Adipocyte (in vitro differentiated cells): ENCODE measurements at places on chromosomes 6 and 20.

DNA sequence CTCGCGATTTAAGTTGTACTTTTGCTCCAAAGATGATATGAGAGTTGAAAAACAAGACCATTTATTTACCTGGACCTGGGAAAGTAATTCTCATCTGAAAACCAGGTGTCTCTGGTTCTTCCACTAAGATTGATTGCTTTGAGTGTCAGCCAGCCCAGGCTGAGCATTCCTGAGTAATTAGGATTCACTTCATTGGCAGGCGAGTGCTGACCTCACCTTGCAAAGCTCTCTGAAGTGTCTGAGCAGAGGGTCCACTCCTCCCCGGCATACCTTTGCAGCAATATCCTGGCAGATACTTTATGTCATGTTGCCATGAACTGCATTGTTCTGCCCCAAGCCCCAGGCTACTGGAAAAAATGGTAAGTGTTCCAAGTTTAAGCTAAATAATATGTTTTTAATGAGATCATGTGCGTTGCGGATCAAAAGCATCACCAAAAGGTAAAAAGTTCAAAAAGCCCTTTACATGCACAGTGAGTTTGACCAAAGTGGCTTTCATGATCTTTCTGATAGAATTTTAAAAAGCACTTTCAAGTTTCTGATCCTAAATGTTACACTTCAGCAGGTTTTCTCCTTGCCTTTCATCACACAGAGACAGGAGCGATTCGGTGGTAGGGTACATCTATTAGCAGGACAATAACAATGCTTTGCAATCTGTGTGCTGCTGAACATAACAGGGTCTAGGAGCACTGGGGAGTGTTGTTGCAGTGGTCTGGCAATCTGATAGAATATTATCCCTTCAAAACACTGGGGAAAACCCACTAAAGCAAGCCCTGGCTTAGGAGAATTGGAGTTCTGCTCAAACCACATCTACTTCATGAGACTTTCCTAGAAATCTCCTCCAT lies 127.8 kb upstream of the EEF1E1 start:
- no peak for DNase-seq

- no peak for DNase-seq
Measured at GRCh38 chr6:137352859-137353258, 133.7 kb upstream of the IFNGR1 start.

DNA sequence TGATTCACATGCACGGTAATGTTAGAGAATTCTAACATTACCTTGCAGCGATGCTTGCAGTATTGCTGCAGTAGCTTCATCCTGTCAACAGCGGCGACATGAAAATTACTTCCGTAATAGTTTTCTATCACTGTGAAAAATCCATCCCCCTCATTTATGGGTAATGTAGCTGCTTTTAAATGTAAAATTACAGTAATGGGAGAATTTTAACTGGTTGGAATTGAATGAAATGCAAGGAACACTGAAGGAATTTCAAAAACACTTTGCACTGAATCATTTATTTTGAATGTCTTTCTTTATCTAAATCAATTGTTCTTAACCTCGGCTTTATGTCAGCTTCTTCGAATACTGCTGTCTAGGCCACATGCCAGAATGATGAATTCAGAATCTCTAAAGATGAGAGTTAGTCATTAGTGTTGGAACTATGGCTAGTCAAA lies 102.4 kb upstream of the HIVEP1 start:
- peak; percentile 73 for DNase-seq

GRCh38 chr6:2179950-2180349 lies 65.5 kb downstream of the GMDS start:
- peak; percentile 83 for DNase-seq

- DNase-seq = no peak
Measured at GRCh38 chr20:11376998-11377397, 540.7 kb upstream of the BTBD3 start.

- no peak for DNase-seq
Measured at GRCh38 chr20:1918491-1919165, 23.4 kb downstream of the SIRPA start.

- no peak for DNase-seq
Measured at GRCh38 chr6:125918230-125918629, 38.3 kb upstream of the HINT3 start.

DNA sequence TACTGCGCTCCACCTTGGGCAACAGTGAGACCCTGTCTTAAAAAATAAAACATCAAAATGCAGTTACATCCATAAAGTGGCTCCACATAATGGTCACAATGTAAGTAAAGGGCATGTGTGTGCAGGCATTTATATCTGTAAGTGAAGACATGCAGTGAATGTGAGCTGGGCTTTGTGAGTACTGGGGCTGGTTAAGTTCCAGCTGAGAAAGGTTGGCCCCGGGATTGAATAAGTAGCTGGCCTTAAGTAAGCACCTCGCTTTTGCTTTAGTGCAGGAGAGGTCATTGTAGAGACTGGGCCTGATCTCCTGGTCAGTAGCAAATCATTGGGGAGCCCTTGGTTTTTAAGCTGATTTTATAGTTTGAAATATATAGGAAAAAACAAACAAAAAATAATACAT lies 8.0 kb downstream of the QKI start:
- DNase-seq = no peak

DNA sequence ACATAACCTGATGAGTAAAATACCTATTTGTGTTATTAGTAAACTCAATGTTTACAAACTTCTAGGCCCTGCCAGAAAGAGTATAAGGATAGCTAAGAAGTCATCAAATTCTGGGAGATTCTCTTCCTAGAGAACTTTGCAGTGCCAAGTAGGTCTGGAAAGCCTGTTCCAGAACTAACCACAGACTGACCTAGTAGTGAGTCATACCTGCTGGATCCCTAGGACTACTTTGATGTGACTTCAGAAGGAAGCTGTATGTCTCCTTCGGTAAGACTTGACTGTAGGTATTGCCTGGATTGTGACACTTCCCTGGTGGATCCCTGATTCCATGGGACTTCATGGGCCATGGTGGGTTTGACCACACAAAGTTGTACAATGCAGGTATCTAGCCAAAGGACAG lies 131.7 kb downstream of the DNAH8 start:
- DNase-seq = peak; percentile 8

- no peak for DNase-seq
Measured at GRCh38 chr6:52588710-52589091, 11.8 kb upstream of the TRAM2 start.

GRCh38 chr6:27837625-27838057 lies 74.6 kb downstream of the OR2B2 start:
- peak; percentile 62 for DNase-seq

GRCh38 chr6:43095939-43096338 lies 19.8 kb downstream of the PTK7 start:
- DNase-seq = no peak

DNA sequence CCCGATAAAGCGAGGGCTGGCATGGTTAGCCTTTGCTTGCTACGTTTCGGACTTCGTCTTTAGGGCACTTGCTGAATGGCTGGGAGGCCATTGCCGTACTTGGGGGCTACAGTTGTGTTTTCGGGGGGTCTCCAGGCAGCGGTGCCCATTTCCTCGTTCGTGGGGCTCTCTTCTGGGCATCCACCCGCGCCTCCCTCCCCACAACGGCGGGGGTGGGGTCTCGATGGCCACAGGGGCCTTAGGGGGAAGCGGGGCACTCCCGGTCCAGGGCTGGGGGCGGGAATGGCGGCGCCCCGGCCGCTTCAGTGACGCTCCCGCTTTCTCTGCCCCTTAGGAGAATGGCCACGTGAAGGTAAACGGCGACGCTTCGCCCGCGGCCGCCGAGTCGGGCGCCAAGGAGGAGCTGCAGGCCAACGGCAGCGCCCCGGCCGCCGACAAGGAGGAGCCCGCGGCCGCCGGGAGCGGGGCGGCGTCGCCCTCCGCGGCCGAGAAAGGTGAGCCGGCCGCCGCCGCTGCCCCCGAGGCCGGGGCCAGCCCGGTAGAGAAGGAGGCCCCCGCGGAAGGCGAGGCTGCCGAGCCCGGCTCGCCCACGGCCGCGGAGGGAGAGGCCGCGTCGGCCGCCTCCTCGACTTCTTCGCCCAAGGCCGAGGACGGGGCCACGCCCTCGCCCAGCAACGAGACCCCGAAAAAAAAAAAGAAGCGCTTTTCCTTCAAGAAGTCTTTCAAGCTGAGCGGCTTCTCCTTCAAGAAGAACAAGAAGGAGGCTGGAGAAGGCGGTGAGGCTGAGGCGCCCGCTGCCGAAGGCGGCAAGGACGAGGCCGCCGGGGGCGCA lies 2.4 kb downstream of the MARCKS start:
- peak; percentile 65 for DNase-seq

DNA sequence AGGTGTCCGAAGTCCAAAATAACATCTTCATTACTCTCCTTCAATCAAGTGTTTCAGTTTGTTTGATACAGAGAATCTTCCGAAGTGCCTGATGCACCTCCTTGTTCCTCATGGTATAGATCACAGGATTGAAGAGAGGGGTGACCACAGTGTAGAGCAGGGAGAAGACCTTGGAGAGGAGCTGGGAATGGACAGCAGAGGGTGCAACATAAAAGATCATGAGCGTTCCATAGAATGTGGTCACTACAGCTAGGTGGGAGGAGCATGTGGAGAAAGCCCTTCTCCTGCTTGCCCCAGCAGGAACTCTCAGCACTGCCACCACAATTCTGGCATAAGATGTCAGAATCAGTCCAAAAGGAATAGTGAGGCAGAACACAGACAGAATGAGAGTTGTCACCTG lies 11.9 kb downstream of the OR12D1 start:
- DNase-seq = no peak

DNA sequence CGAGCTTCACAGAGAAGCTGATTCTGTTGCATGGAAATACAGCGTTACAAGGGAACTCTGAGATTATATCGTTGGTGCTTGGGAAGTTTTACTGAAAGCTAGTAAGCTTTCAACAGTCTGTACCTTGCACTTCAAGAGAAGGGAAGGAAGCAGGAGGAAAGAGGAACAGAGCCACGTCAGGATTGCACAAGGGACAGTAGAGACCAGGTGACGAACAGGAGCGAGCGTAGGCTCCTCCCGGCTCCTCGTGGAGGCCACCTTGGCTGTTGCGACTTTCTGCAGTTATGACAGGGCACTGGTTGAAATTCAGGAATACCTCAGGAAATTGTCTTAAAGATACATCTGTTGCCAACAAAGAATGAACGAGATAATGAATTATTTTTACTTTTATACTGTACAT lies 18.8 kb downstream of the RTF2 start:
- no peak for DNase-seq

DNA sequence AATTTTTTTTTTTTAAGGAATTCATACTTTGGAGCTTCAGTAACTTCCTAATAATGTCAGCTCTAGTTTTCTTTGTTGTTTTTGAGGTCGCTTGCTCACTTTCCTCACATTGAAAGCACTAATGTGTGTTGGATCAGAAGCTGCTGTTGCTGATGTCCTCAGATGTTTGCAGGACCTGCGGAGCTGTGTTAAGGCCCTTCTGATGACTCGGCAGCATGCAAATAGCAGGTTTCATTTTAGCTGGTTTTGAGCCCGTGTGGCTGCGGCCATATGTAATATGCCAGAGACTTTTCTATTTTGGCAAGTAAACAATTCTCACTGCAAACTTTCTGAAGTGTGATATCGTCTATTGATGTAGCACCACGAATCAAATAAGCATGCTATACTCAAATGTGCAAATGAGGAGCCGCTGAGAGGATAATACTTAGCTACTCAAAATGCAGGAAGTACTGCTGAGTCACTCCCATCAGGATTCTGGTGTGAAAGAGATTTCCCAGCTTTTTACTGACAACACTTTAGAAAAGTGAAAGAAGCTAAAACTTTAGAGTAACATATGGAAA lies 187.8 kb downstream of the SASH1 start:
- DNase-seq = peak; percentile 73

DNA sequence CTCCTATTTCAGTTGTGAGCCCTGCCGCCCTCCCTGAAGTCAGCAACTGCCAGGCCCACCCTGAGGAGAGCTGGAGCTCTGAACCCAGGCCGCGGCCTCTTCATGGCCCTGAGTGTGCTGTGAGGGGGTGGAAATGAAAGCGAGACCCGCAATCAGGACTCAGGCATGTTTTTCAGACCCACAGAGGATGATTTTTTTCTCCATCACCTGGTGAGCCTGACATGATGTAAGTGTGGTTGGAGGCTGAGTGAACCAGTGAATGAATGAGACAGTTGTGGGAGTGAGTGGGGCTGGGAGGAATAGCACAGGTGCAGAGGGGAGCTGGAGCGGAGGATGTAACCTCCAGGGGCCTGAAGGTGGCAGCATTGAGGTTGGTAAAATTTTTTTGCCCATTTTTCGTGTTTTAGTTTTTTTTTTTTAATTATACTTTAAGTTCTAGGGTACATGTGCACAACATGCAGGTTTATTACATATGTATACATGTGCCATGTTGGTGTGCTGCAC lies 18.3 kb downstream of the RAET1L start:
- peak; percentile 61 for DNase-seq

DNA sequence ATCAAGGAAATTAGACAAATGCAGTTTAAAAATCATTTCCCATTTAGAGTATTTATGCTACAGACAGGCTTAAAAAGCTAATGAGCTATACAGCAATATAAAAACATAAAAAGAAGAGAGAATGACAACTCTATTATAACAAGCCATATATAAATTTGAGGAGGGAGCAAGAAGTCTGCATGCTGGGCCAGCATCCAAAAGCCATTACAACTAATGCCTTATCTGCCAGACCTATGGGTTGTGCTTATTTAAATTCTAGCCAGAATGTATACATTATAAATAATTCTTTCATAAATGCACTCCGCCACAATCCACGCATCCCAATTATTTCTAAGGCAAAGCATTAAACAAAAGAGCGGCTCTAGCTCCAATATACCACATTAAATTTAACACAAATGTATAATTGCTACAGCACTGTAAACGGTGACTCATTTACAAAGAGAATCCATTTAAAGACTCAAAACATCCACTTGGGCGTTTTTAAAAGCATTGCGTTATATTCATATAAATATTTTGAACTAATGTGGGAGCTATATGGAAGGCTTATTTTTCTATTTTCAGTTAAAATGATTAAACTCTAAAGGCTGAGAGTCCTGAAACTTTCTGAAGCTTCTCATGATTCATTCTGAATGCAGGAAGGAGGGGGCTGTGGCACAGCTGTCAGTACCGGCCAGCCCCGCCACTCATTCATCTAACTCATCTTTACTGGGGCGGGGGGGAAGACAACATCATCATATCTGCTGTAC lies 37.7 kb upstream of the RAB22A start:
- no peak for DNase-seq

DNA sequence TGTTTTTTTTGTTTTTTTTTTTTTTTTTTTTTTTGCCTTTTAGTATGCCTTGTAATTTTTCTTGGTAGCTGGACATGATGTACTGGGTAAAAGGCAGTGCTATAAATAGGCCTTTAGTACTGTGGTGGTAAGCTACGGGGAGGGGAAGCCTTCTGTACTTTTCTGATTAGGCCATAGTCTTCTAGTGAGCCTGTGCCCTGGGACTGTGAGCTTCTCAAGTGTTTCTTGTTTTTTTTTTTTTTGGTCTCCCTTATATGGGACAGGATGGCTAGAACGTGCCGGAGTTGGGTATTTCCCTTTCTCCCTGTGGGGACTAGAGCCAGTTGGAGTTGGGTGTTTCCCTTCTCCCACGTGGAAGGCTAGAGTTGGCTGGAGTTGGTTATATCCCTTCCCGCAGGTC lies 59.4 kb upstream of the PRELID3B start:
- DNase-seq = no peak

- no peak for DNase-seq
Measured at GRCh38 chr6:107811591-107812218, 12.4 kb downstream of the SCML4 start.
